Activated B cell treated with CpG ODN at 0.5 μM for 24 hours (primary cell): ENCODE measurements at places on chromosomes 12 and 14. TPM values are rescaled to one million over a fixed set of nuclear protein-coding genes. Genes with fewer than 3 reads are reported as not detected.

GRCh38 chr14:57091030-57091608 lies 177.6 kb downstream of the EXOC5 start:
- no peak for DNase-seq

- DNase-seq, result no peak
Measured at GRCh38 chr12:53402871-53403270, 20.8 kb upstream of the AMHR2 start.

Gene ENDOU
- 0.24 and 0.37 TPM in 2 replicates for total RNA-seq

DNA sequence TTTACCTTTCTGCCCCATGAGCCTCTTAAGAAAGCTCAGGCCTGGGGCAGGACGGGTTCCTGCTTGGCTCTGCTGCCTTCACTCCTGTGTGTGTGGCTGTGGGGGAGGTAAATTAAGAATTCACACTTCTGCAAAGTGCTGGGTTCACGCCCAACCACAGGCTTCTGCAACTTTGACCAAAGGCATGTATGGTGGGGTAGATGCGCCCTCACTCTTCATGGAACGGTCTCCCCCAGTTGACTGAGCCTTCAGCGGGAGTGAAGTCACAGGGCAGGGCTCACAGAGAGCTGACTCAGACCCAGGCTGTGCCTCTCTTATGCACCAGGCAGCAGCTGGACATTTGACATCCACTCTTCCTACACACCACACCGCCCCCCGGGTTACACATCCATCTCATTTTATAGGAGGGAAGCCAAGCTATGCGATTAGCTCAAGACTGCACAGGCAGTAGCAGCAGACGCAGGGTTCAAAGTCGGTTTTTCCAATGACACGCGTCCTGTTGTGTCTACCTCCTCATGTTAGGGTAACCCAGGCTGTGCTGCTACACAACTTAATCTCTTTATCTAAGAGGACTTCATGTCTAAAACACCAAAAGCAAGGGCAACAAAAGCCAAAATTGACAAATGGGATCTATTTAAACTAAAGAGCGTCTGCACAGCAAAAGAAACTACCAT lies 15.4 kb upstream of the BCL11B start:
- DNase-seq, result no peak

DNA sequence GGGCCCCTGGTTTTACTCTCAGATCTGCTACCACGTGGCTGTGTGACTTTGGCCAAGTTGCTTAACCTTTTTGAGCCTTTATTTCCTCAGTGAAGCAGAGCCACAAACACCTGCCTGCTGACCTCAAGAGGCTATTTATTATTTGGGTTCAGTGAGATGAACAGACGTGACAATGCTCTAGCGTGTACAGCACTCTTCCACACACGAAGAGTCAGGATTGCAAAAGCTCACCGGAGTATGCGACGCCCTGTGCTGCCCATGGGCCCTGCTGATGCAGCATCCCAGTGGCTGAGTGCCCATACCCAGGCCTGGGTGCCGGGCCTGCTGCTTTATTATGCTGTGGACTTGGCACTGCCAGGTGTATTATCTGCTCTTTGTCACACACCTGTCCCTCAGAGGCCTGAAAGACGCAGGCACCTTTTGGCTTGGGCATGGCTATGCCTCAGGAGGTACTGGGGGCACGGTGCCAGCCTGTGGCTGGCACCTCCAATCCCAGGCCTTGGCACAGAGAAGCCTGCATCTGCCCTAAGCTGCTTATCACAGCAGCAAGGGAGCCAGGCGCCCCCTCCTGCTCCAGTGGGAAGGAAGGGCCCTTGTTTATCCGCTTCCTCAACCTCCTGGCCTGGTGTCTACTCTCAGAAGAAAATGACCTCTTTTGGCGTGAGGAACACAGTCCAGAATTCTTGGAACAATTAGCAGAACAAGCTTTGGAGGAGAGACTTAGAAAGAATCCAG lies 22.3 kb upstream of the TC2N start:
- DNase-seq, result no peak

- DNase-seq, result no peak
Measured at GRCh38 chr12:132803888-132804287, 24.8 kb downstream of the GOLGA3 start.

Gene OR6C2
- not detected in 2 replicates for total RNA-seq

Gene ARHGAP9
- total RNA-seq, result 98.8 and 104 TPM in 2 replicates

GRCh38 chr12:6347367-6348338 lies 5.8 kb upstream of the TNFRSF1A start:
- no peak for DNase-seq

- no peak for DNase-seq
Measured at GRCh38 chr12:28899951-28900350, 249.1 kb upstream of the FAR2 start.

GRCh38 chr14:94396628-94397225 lies 8.3 kb upstream of the SERPINA1 start:
- no peak for DNase-seq

Gene CLEC6A
- not detected in 2 replicates for total RNA-seq

Gene TPH2
- total RNA-seq, result not detected in 2 replicates

GRCh38 chr12:18079541-18080246 lies 10.3 kb downstream of the RERGL start:
- no peak for DNase-seq

- no peak for DNase-seq
Measured at GRCh38 chr14:88227693-88228092, 95.4 kb downstream of the KCNK10 start.

- no peak for DNase-seq
Measured at GRCh38 chr12:47547077-47547476, 158.8 kb downstream of the RPAP3 start.

- DNase-seq, result peak; percentile 87
Measured at GRCh38 chr14:102776761-102777710, at the start of gene TRAF3. Gene TRAF3 (plus strand): TSS chr14:102777449. CDS start chr14:102870202, 92,753 bp downstream.

DNA sequence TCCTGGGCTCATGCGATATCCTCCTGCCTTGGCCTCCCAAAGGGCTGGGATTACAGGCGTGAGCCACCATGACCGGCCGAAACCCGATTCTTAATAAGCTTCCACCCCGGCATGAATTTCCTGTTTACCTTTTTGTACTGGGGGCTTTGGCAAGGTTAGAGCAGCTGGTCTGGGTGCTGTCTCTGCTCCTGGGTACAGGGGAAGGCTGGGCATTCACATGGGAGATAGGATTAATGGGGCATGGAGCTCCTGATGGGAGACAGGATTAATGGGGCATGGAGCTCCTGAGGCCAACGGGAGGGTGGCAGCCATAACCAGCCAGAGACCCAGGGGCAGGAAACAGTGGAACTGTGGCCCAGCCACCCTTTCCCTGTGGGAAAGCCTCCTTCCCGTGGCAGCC lies 69.5 kb upstream of the DICER1 start:
- no peak for DNase-seq

Gene GLI1
- 0.51 and 1.3 TPM in 2 replicates for total RNA-seq

Gene SMIM41
- 0.24 TPM in 1 of 2 replicates, not detected in the other for total RNA-seq

Gene TMEM30B
- not detected in 2 replicates for total RNA-seq

Gene TSPAN9
- total RNA-seq, result 0.20 and 0.54 TPM in 2 replicates

DNA sequence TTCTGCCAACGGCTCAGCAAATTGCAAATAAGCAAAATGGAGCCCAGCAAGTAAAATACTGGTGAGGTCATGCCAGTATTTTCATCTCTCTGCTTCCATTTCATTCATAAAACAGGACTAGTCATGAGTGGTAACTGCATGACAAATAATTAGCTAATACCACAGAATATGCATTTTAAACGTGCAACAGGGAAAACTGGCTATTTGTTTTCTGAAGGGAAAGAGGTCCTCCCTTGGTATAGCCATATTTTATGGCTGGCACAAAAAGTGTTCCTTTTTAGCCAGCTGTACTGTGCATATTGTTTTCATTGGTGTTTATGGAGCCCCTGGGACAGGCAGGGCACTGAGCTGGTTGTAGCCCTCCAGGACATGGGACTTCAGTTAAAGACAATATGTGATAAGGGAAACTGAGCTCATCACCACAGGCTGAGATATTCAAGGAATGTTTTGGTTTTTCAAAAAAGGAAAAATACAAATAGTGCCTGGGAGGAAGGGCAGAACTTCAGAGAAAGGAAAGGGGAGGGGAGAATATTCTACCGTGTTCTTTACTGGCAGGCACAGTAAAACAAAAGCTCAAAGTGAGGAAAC lies 26.1 kb upstream of the FOXN3 start:
- no peak for DNase-seq
